ENCODE measurements at places on chromosomes 7 and 10.

DNA sequence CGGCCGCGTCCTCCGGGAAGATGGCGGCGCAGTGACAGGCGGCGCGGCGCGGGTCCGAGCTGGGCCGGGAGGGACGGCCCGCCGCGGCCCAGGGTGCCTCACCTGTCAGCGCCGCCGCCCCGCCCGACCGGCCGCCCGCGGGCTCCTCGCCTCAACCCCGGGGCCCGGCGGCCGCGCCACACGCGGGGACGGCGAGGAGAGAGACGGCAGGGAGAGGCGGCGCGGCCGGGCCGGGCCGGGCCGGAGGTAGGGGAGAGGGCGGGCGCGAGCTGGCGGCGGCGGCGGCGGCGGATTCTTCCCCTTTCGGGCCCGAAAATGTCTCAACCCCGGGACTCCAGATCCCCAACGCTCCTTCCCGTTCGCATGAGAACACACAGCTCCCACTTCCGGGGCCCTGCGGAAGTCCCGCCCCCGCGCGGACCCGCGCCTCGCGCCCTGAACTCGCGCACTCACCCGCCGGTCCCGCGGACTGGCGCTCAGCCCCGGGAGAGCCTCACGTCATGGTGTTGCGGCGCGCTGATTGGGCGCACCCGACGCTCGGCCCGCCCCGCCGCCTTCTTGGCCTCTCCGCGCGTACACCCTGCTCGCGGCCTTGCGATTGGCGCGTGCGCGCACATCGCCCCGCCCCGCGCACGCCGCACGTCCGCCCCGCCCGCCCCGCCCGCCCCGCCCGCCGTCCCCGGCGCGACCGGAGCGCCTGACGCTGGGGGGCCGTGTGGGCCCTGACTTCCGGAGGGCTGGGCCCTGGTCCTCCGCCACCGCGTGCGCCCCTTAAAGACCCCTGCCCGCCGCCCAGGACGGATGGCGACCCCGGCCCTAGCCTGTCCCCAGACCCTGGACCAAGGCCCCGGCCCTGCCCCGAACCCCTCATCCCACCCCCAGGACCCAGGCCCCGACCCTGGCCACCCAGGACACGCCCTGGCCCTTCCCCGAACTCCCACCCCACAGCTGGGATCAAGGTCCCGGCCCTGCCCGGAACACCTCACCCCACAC is at the start of gene LARP4B:
TSS of gene LARP4B (minus strand) at position 380 of the 993 bp plus-strand sequence. CDS start 45,984 bp downstream, outside the sequence.
- DNase-seq, result peak; percentile 97

DNA sequence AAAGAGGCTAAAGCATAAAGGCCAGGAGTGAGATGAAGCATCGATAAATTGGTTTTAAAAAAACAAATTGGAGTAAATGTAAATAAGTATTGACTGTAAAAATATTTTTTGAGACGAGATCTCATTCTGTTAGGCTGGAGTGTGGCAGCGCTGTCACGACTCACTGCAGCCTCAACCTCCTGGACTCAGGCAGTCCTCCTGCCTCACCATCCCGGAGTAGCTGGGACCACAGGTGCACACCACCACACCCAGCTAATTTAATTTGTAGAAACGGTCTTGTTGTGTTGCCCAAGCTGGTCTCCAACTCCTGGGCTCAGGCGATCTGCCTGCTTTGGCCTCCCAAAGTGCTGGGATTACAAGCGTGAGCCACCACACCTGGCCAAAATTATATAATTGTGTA is 17.8 kb downstream of the HNRNPA2B1 start:
- DNase-seq, result no peak

GRCh38 chr7:22110881-22111280 is 165.2 kb upstream of the CDCA7L start:
- DNase-seq, result no peak

DNA sequence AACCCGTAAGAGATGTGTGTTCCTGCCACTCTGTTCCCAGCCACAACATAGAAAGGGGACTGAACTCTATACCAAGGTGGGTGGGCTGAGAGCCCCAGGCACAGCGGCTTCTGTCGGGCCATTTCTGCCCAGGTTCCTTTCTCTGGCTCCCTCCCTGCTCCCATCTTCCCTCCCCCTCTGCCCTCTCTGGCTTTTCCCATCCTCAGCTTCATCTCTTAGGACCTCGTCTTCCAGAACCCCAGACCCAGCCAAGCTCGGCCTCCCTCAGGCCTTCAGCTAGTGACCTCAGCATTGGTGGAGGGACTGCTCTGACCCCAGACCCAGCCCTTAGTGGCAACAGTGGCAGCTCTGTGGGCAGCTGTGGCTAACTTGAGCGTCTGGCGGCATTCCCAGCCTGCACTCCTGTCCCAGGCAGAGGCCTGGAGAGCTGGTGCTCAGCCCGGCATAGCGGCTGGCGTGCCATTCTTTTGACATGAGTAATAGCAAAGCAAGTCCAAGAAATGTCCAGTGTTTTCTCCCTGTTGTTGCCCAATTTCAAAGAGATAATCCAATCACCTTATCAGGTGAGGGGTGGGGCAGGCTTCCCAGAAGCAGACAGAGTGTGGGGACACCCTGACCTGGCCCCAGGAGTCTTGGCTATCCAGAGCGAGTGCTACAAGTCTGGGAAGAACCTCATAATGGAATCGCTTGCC is 15.9 kb downstream of the PTPRE start:
- no peak for DNase-seq

DNA sequence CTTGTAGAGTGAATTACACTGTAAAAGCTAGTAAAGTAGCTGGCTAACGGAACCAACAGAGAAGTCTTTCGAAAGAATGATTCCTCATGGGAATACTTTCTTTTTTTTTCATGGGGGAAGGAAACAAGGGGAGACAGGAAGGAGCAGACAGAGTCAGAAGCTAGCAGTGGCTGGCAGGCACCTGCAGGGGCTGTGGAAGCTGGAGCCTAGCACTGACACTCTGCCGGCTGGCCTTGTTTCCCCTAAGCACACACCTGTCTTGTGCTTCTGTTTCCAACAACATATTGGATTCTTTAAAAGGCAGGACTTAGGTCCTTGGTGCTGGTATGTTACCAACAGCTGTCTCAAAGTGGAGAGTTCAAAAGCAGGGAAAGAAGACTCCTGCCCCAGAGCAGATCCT is 24.7 kb downstream of the NOD1 start:
- no peak for DNase-seq

- DNase-seq, result peak; percentile 80
Observed at GRCh38 chr7:2863461-2864066, 19.5 kb upstream of the GNA12 start.

DNA sequence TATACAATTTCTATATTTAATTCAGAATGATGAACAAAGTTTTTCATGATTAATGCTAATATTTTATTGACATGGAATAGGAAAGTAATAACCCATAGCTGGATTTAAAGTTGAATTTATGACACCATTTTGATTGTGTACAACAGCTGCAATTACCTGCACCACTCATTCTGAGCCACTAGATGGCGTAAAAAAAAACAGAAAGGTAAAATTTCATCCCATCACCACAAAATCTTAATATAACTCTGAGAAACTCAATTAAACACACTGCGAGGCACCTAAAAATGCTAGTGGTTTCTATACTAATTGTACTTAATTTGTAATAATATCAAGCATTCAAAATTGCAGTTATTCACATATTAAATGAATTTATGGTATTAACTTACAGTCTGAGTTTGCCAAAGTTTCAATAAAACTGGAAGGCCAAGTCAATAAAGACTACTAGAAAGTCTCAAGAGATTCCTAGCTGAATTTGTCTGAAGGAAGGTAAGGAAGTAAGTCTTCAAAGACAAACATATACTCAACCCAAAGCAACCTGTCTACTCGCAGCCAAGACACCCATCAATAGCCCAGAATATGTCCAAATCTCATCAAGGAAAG is 182.5 kb downstream of the SKAP2 start:
- peak; percentile 34 for DNase-seq

DNA sequence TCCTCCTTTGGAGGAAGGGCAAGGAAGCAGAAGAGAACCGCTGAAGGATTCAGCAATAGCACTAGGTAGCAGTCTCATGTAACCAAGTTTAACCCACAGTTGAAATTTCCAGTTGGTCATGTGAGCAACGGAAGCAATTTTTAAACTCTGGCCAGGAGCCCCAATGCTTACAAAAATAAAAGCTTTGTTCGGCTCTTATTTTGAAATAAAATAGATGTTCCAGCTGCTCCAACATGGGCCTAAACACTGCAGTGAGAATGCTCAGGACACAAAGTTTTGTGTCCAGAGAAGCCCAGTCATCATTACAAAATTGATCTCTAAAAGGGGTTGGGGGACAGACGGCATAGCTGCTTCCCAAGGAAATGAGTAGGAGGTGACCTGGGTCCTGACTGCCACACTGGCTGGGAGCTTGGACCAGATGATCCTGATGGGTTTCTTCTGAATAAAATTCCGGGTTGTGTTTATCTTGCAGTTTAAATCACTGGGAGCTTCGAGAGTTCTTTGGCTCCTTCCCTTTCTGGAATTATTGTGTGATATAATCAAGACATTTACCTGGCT is 452 bp upstream of the TMEM140 start:
- peak; percentile 43 for DNase-seq

GRCh38 chr10:32317795-32318357 is 29.1 kb downstream of the EPC1 start:
- peak; percentile 37 for DNase-seq

GRCh38 chr7:5452937-5453540 is 29.4 kb upstream of the TNRC18 start:
- DNase-seq, result no peak

DNA sequence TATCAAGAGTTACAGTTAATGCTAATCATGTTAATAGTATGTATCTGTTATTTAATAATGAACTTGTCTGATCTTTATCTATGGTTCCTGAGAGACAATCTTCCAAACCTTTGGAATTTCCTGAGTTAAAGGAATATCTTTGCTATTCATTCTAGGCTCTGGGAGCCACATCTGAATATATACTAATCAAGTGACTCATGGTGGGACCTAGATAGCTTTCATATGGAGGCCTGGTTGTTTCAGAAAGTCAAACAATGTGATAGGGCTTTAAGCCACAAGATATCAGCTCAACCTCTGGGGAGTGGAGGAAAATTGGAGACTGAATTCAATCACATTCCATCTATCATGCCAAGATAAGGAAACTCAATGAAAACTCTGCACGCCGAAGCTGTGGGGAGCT is 746.4 kb downstream of the TNS3 start:
- DNase-seq, result no peak

GRCh38 chr7:152103691-152104090 is 78.2 kb downstream of the GALNT11 start:
- no peak for DNase-seq

DNA sequence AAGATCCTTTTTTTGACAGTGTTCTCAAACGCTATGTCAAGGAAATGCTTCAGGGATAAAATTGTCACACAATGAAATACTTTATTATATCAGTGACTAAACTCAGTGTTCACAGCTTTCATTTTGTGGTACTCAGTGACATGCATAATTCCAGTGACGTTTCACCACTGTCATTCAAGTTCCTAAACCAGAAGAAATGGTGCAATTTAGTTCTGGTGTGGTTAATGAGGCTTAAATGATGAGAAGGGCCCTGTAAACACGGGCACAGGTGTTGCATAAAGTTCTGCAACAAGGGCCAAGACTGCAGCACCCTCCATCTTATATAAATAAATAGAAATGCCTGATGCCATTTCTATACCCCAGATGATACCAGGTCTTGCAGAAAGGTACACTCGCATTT is 1247.1 kb downstream of the GATA3 start:
- no peak for DNase-seq

- no peak for DNase-seq
Observed at GRCh38 chr7:18655912-18656311, 160.4 kb downstream of the HDAC9 start.

DNA sequence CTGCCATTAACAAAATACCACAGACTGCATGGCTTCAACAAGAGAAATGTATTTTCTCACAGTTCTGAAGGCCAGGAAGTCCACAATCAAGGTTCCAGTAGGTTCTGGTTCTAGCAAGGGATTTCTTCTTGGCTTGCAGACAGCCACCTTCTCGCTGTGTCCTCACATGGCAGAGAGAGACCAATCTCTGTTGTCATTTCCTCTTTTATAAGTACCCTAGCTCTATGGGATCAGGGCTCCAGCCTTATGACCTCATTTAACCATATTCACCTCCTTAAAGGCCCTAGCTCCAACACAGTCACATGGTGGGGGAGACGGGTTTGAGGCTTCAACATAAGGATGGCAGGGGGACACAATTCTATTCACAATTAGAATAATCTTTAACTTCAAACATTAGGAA is 23.6 kb downstream of the ABI1 start:
- no peak for DNase-seq

DNA sequence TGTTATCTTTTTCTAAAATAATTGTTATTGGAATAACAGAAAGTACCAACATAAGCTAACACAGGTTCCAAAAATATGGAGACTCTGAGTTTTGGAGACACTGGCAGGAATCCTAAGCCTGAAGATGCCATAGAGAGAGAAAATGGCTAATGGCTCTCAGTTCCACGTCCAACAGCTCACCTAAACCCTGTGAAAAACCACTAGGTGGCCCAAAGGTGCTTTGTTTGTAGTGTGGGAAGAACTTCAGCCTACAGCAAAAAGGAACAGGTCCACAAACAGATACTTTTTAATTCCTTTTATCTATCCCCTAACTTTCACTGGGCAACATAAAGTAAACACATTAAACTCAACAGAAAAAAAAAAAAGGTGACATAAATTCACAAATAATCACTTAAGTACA is 272.3 kb downstream of the SEMA3D start:
- no peak for DNase-seq

- DNase-seq, result no peak
Observed at GRCh38 chr10:34262985-34263384, 552.1 kb downstream of the PARD3 start.

- DNase-seq, result no peak
Observed at GRCh38 chr7:43314379-43315158, 202.1 kb downstream of the HECW1 start.

- no peak for DNase-seq
Observed at GRCh38 chr7:108454674-108455550, 1.3 kb downstream of the NRCAM start.

GRCh38 chr7:76236224-76236623 is 34.5 kb downstream of the SRRM3 start:
- no peak for DNase-seq

- DNase-seq, result no peak
Observed at GRCh38 chr10:49144058-49144720, 10.4 kb upstream of the FAM170B start.

- DNase-seq, result no peak
Observed at GRCh38 chr7:71842786-71843185, 569.4 kb downstream of the CALN1 start.

- DNase-seq, result no peak
Observed at GRCh38 chr7:7017707-7018280, 164.6 kb upstream of the C1GALT1 start.

DNA sequence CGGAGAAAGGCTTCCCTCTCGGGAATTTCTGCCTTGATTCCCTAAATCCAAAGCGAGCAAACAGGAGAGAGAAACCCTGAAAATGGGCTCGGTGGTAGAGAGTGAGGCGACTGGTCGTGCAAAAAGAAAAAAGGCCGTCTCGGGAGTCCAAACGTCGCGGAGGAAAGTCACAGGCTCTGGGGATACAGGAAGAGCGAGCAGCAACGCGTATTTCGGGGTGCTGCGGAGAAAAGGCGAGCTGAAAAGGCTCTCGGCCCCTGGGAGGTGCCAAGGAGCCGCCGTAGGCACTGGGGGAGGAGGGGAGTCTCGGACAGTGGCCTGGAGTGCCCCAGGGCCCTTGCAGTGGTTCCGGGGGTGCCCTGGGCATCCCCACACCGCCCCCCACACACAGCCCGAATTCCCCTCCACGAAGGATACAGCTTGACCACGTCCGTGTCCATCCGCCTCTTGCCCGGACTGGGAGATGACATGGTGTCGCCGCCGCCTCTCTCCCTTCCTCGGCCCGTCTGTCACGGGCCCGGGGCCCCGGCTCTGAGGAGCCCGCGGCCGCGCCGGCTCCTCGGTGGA is 591 bp downstream of the UBE2H start:
- DNase-seq, result peak; percentile 8

GRCh38 chr10:132064082-132064755 is 1.5 kb upstream of the JAKMIP3 start:
- no peak for DNase-seq

- DNase-seq, result peak; percentile 67
Observed at GRCh38 chr7:39951226-39952194, 1.5 kb downstream of the CDK13 start.

Measured in CD4-positive, alpha-beta T cell treated with Interleukin-2 at 100 ng/mL for 4 hours (primary cell).